CD4-positive, alpha-beta memory T cell (primary cell): ENCODE measurements at places on chromosomes 1 and 21.
A peak's percentile ranks its signal among the peaks of the same experiment; 100 is the strongest.

- DNase-seq, result no peak
Observed at GRCh38 chr1:196075621-196076020, 532.6 kb downstream of the KCNT2 start.

DNA sequence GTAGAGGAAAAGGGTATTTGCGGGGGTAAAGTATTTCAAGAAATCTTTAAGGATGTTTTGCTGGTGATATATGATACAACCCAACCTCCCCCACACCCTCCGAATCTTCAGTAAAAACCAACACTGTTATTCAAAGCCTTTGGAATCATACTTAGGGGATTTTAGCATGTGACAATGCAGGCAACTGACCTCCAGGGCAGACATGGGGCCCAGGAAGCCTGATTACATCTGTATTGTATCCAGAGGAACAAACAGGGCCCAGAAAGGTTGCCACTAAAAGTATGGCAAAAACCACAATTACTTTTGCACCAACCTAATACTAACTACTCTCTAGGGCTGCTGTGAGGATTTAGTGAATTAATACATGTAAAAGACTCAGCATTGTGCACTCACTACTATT, 43.9 kb upstream of the CNN3 start:
- DNase-seq, result no peak

GRCh38 chr1:235415008-235415904, 48.0 kb downstream of the TBCE start:
- peak; percentile 62 for DNase-seq

GRCh38 chr1:17184161-17184665, 20.7 kb upstream of the PADI1 start:
- no peak for DNase-seq

DNA sequence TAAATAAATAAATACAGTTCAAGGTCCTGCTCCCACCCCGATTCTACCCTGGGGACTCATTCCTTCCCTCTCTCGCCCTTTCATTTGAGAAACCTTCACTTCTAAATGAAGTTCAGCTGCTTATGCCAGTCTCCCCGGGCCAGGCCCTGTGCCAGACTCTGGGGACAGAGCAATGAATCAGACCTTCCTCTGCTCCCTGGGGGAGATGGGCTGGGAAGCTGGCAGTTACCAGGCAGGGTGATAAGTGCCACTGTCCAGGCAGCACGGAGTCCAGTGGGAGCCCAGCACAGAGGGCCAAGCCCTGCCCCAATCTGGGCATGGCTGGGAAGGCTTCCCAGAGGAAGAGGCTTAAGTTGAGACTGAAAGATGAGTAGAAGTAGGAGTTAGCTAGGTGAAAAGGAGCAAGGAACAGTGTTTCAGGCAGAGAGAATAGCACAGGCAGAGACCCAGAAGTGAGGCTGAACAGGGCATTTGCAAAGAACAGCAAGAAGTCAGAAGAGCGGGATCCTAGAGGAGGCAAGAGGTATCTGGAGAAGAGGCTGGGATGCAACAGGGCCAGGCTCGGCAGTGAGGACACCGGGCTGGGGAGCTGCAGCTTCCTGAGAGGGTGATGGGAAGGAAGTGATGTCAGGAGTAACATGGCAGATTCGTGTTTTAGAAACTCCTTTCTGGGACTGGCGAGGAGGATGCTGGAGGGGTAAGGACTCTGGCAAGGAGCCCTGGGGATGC, 13.5 kb downstream of the KCNQ4 start:
- DNase-seq, result no peak

- DNase-seq, result no peak
Observed at GRCh38 chr1:180188091-180188506, 33.4 kb downstream of the QSOX1 start.

DNA sequence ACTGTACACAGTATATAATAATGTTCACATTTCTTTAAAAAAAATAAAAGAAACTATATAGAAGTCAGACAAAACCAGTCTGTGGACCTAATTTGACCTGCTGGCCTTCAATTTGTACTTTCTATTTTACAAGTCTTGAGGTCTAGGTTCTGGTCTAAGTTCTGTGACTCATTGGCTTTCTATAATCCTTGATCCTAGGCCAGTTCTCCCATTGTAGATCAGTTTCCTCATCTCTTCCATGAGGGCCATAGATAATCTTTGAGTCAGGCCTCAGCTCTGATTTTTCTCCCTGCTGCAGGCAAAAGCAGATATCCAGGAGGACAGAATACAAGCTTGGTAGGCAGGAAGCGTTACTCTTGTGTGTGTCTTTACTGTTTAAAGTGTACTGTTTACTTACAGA, 603.7 kb upstream of the CAMK1G start:
- no peak for DNase-seq

DNA sequence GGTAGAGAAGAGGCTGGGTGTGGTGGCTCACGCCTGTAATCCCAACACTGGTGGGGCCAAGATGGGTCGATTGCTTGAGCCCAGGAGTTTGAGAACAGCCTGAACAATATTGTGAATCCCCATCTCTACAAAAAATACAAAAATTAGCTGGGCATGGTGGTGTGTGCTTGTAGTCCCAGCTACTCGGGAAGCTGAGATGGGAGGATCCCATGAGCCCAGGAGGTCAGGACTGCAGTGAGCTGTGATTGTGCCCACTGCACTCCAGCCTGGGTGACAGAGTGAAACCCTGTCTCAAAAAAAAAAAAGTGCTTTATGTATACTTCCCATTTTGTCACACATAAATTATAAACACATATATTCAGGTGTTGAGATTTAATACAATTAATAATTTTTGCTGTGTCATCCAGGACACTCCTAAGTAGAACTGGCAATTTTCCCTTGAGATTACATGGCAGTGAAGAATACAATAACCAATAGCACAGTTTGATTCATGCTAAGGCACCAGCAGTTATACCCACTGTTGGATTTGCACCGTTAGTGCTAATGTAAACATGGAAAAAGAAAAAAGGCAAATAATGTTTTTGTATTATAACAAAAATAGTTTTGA, 15.5 kb downstream of the GABPB2 start:
- no peak for DNase-seq

- DNase-seq, result no peak
Observed at GRCh38 chr1:32339363-32339978, 3.4 kb upstream of the MARCKSL1 start.

DNA sequence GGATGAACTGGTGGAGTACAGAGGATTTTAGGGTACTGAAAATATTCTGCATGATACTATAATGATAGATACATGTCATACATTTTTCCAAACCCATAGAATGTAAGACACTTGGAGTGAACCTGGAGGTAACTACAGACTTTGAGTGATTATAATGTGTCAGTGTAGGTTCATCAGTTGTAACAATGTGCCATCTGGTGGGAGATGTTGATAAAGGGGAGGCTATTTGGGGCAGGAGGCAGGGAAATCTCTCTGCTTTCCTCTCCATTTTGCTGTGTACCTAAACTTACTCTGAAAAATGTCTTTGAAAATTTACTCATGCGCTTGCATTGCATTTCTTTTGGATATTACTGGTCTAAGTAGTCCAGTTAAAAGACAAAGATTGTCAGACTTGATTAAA, 35.2 kb downstream of the PTBP2 start:
- DNase-seq, result no peak

GRCh38 chr1:168918860-168919741, 187.4 kb upstream of the ATP1B1 start:
- no peak for DNase-seq

- no peak for DNase-seq
Observed at GRCh38 chr21:44557491-44558328, 885 bp downstream of the KRTAP10-3 start.

DNA sequence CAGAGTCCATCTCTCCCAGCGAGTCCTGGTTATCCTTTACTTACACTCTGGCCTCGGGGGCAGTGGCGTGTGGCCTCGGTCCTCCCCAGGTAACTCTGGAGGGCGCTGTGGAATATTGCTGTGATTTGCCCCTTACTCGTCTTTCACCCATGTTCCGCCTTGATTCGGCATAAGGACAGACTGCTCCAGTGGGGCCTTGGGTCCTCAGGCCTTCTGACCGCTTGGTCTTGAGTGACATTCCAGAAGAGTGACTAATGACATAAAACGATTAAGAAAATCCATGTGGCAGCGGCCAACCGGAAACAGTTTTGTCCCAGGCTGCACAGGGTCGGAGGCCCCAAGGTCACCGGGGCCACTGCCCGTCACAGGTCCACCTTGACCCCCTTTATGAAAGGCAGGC, 11.0 kb downstream of the ICMT start:
- no peak for DNase-seq

DNA sequence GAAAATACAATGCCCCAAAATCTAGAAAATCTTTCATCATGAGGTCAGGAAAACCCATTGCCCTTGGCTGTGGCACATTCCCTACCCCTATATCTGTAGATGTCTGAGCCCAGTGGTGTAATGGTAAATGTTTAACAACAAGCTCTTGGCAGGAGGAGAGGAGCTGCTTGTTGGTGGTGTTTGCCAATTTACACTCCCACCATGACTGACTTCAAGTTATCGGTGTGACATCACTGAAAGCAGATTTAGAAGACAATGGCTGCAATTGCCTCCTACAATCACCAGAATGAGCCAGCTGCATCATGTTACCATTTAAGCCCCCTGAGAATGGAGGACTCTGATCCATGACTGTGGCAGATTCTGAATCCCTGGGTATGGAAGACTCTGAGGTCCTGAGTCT, 70.9 kb downstream of the SDC3 start:
- DNase-seq, result no peak

DNA sequence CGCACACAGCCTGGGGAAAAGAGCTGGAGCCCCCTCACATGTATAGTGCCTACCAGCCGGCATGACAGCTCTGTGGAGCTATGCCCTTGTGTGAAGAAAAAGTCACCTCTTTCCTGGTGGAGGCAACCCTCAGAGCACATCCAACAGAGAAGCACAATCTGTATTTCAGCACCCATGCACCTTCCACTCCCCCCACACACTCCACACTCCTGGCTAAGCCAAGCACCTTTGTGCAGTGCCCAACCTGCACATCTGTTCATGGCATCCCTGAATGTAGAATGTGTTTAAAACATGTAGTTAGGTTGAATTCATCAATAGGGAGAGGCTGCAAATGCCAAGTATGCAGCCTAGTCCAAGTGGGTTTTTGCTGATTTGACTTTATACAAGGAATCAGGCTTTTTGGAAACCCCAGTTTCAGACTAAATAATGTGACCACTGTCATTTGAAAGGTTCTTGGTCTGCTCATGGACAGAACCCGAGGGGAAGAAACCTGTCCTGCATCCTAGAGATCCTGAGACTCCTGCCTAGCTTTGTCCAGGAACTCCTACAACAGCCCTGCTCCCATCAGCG, 197.1 kb downstream of the TOMM20 start:
- no peak for DNase-seq

DNA sequence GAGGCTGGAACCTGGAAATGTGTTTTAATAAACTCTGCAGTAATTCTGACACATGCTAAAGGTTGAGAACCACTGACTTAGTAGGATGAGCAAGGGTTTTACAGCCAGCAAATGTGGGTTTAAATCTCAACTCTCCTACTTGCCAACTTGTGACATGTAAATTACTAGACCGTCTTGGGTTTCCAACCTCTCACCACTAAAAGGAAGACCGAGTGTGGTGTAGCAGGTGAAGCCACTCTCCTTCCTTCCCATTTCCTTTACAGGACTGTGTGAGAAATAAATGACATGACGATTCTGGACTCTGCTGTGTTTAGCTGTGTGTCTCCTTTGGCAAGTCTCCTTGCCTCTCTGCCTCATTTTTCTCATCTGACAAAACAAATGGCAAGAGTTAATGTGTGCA, 49.5 kb upstream of the DNAJC6 start:
- DNase-seq, result no peak

- DNase-seq, result no peak
Observed at GRCh38 chr1:2946291-2946690, 75.0 kb upstream of the ACTRT2 start.

- no peak for DNase-seq
Observed at GRCh38 chr21:29697555-29698193, 242.1 kb downstream of the GRIK1 start.

GRCh38 chr1:224127925-224128819, 14.3 kb downstream of the FBXO28 start:
- no peak for DNase-seq

DNA sequence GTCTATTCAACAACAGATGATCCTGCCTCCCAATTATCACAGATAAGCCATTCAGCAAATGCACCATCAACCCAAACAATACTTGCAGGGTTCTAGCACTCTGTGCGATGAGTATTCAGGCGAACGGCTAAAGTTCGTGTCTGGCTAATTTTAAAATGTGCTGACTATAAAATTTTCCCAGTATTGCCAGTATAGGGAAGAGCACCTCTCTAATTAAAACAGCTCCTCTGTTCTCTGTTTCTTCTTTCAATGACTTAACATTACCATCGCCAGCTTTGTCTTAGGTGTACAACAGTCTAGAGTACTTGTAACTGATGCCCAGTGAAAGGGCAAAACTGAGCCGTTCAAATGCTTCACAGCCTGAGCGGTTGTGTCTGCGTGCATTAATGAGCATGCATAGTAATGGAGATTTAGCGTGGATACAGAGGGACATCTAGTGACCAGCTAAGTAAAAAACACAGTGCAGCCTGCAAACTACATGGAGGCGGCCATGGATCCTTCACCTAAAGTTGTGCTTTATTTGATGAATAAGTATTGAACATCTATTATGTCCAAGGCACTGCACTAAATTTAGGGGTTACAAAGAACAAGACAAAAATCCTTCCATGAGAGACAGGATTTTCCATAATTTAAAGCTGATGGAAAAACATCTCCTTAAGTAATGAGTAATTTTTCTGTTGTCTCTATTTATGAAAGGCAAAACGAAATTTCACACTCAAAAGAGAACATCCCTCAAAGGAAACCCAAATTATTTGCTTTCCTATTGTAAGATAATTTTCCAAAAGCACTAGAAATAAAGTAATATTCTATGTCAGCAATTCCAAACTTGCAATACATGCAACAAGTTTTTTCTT, 120.0 kb downstream of the SETD4 start:
- DNase-seq, result no peak

GRCh38 chr21:20882462-20883407, 115.5 kb upstream of the NCAM2 start:
- no peak for DNase-seq

GRCh38 chr1:23524716-23525401, 6.2 kb downstream of the E2F2 start:
- peak; percentile 36 for DNase-seq

DNA sequence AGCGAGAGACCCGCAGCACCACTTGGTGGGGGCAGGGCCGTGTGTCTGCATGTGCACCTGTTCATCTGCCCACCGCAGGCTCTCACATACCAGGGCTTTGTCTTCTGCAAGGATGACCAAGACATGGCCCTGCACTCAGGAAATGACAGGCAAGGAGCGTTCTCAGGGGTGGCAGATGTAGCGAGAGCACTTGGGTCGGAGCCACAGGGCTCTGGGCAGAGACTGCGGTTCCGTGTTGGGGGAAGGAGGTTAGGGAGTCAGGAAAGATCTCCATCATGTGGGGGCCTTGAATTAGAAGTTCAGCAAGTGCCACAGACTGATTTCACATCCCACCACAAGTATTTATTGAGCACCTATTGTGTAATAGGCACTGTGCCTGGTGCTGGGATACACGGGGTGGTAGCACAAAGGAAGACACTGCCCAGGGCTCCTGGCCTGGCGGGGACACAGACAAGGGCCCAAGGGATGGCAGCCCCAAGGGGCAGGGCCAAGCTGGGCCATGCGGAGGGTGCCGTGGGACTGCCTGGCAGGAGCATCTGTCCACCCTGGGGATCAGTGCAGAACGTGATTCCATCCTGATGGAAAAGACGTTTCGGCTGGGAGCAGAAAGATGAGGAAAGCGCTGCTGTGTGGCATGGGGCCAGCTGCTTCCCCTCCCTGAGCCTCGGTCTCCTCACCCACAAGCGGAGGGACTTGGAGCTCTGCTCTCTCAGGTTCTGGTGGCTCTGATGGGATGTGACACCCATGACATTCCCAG, 11.4 kb upstream of the SPSB1 start:
- no peak for DNase-seq

- no peak for DNase-seq
Observed at GRCh38 chr1:92822879-92823278, 9.0 kb upstream of the RPL5 start.
